Lung (tissue), 17 donors: ENCODE measurements at places on chromosomes 1 and 21. TPM values are rescaled to one million over a fixed set of nuclear protein-coding genes. Genes with fewer than 3 reads are reported as not detected.

DNA sequence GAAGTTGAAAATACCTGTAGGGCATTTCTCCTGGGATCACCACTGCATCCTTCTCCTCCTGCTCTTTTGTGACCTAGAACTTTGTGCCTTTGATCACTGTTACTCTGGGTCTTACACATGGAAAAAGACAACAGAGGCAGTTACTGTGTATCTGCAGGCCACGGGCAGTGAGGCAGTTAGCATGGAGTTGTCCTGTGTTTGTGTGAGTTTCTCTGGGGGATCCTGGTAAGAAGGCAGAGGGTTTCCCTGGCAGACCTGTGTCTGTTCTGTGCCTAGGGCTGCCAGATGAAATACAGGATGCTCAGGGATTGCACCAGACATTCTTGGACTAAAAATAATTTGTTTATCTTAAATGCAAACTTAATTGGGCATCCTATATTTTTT lies 44.4 kb upstream of the SCCPDH start:
- H3K36me3 ChIP-seq: no peaks in the 10 kb centered on the region
- H3K4me3 ChIP-seq: no peak overlapping the region
- no peaks in the 10 kb centered on the region for H3K4me1 ChIP-seq
- H3K27me3 ChIP-seq: no peaks in the 10 kb centered on the region
- DNase-seq: no peak
- no peak overlapping the region for H3K27ac ChIP-seq

Gene FAM20B
- total RNA-seq: 24.3 TPM

Gene EPHB2
- 6.7 TPM for total RNA-seq

Gene DNAI4
- 61.1 TPM for total RNA-seq

DNA sequence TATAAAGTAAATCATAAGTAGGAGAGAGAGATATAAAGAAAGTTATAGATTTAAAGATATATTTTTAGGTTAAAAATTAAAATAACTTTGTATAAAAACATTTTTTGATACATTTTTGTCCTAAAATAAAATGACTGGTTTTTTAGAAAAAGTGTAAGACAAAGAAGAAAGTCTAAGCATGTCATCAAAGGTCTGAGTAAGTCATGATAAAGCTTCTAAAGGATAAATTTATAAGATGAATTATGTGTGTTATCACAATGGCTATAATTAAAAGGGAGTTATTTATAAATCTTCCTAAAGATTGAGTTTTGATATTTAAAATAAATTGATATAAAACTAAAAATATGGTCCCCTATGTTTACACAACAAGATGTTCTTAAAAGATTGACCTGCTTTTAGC lies 370.9 kb downstream of the PTPRU start:
- no peaks in the 10 kb centered on the region for H3K27me3 ChIP-seq
- no peaks in the 10 kb centered on the region for H3K36me3 ChIP-seq
- H3K4me3 ChIP-seq: no peak overlapping the region
- no peak for DNase-seq

- DNase-seq: peak; percentile 40
- no peaks in the 10 kb centered on the region for H3K27me3 ChIP-seq
- H3K36me3 ChIP-seq: no peaks in the 10 kb centered on the region
- no peak overlapping the region for H3K27ac ChIP-seq
These were observed 433.4 kb downstream of the KIF26B start for GRCh38 chr1:245588116-245588639.

Gene RAB42
- total RNA-seq: 11.7 TPM

DNA sequence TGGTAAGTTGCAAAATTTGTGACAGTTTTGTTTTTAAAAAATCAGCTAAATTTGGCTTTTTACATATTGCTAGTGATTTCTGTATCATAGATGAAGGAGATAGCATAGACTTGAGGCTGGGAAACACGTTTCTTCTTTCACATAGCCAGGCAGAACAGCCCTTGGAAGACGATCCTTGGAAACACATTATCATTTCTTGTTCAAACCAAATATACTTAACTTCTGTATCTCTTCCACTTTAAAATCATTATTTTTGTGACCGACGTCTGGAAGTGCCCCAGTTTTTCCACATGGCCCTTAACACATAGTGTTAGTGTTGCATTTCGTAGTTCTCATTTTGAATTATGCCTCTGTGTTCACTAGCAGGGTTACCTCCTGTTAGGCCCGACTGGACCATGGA lies 193.5 kb downstream of the SDCCAG8 start:
- no peak overlapping the region for H3K27ac ChIP-seq
- DNase-seq: no peak
- no peaks in the 10 kb centered on the region for H3K27me3 ChIP-seq
- H3K4me3 ChIP-seq: no peak overlapping the region
- no peaks in the 10 kb centered on the region for H3K36me3 ChIP-seq
- H3K4me1 ChIP-seq: peaks cover 3% of the 10 kb centered on the region

- H3K27me3 ChIP-seq: no peaks in the 10 kb centered on the region
- no peak within 1 kb of the TSS for H3K4me3 ChIP-seq
- H3K4me1 ChIP-seq: no peaks in the 10 kb centered on the region
- DNase-seq: no peak
- no peak within 1 kb of the TSS for H3K27ac ChIP-seq
These were observed at the start of gene SMCP for GRCh38 chr1:152878042-152878441. SMCP (plus strand) TSS chr1:152878322; CDS start chr1:152884423, 6,101 bp downstream.

DNA sequence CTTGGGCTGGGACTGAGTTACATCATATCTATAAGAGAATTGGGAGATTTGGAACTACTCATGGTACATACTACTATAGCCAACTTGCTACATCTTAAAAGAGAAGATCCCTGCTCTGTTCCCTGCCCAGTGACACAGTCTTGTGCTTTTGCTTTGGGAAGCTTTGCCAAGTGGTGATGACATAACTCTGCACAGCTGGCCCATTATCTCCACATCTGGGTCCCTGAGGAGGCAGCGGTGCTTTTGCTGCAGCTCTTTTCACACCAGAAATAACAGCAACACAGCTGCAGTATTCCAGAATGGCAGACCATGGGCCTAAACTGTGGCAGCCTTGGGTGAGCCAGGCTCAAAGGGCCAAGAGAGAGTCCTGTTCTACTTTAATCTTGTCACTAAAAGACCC lies 296.0 kb downstream of the HHAT start:
- H3K4me1 ChIP-seq: no peaks in the 10 kb centered on the region
- no peak overlapping the region for H3K27ac ChIP-seq
- peak; percentile 57 for DNase-seq
- no peaks in the 10 kb centered on the region for H3K36me3 ChIP-seq
- H3K4me3 ChIP-seq: no peak overlapping the region

DNA sequence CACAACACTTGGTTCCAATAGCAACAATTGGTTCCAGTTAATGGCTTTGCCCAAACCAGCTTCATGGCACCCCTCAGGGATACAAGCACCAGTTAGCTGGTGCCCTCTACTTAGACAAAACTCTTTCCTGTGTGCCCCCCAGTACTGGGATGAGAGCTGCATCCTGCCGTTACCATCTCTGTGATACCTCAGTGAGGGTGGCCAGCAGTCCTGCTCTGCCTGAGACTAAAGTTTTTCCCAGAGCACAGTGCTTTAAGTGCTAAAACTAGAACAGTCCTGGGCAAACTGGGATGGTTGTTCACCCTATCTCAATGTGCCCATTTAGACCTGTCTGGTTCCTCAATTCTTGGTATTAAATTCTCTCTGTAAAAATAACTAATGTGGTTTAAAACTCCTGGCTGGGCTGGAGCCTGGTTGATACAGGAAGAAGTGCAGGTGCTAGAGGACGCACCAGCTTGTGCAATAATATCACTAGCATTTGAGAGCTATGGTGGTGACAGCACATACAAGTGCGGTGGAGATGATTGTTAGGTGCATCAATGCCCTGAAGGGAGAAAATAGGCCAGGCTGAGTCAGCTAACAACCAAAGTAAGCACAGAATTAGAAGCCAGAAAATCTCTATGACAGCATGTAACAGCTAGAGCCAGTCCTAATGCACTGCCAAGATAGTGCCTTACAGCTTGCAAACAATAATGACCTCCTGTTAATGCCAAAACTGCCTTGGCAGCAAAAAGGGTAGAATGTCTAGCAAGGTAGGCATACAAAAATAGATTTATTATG lies 179.8 kb upstream of the GALNT2 start:
- H3K27ac ChIP-seq: peak overlapping the region; percentile 83
- no peaks in the 10 kb centered on the region for H3K36me3 ChIP-seq
- H3K27me3 ChIP-seq: no peaks in the 10 kb centered on the region
- H3K4me3 ChIP-seq: no peak overlapping the region

DNA sequence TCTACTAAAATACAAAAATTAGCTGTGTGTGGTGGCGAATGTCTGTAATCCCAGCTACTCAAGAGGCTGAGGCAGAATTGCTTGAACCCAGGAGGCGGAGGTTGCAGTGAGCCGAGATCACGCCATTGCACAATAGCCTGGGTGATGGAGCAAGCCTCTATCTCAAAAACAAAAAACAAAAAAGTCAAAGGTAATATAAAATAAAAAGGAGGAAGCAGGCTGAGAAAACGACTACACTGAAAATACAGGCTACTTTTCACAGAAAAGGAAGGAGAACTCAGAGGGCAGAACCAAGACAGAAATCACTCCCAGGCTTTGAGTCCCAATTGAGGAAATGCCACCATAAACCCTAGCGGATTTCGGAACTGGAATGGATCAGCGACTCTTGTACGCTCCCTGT lies 5.9 kb upstream of the A3GALT2 start:
- H3K27me3 ChIP-seq: no peaks in the 10 kb centered on the region
- H3K4me3 ChIP-seq: no peak overlapping the region
- no peak for DNase-seq
- peak overlapping the region; percentile 59 for H3K27ac ChIP-seq
- peaks cover 80% of the 10 kb centered on the region for H3K36me3 ChIP-seq

Gene RIMS3
- total RNA-seq: 5.5 TPM

- H3K36me3 ChIP-seq: no peaks in the 10 kb centered on the region
- H3K27me3 ChIP-seq: no peaks in the 10 kb centered on the region
- H3K4me1 ChIP-seq: no peaks in the 10 kb centered on the region
- H3K27ac ChIP-seq: no peak overlapping the region
These were observed 591.2 kb upstream of the PTBP2 start for GRCh38 chr1:96130432-96130831.

Gene CD1C
- total RNA-seq: 0.92 TPM

DNA sequence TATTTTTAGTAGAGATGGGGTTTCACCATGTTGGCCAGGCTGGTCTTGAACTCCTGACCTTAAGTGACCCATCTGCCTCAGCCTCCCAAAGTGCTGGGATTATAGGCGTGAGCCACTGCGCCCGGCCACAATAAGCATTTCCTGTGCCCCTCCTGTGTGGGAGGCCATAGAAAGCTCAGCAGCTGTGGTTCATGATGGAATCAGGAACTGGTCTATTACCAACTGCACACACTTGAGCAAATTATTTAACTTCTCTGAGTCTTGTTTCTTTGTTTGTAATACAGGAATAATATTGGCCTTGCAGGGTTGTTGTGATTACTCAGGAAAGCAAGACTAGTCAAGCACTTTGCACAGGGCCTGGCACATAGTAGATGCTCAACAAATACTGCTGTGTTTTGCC lies 15.0 kb downstream of the RHBG start:
- no peak overlapping the region for H3K4me3 ChIP-seq
- no peaks in the 10 kb centered on the region for H3K4me1 ChIP-seq
- DNase-seq: no peak
- H3K27ac ChIP-seq: no peak overlapping the region
- no peaks in the 10 kb centered on the region for H3K36me3 ChIP-seq
- peaks cover 16% of the 10 kb centered on the region for H3K27me3 ChIP-seq

DNA sequence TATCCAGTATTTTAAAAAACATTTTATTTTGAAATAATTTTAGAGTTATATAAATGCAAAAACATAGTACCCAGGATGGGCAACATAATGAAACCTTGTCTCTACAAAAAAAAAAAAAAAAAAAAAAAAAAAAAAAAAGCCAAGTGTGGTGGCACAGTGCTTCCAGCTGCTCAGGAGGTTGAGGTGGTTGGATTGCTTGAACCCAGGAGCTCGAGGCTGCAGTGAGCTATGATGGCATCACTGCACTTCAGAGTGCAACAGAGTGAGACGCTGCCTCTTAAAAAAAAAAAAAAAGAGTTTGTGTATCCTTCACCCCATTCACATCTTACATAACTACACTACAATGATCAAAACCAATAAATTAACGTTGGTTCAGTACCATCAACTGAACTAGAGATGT lies 115.6 kb upstream of the KIF26B start:
- H3K4me1 ChIP-seq: no peaks in the 10 kb centered on the region
- no peaks in the 10 kb centered on the region for H3K36me3 ChIP-seq
- DNase-seq: no peak
- no peaks in the 10 kb centered on the region for H3K27me3 ChIP-seq
- no peak overlapping the region for H3K27ac ChIP-seq

- no peaks in the 10 kb centered on the region for H3K36me3 ChIP-seq
- DNase-seq: no peak
- no peak overlapping the region for H3K27ac ChIP-seq
- H3K4me1 ChIP-seq: no peaks in the 10 kb centered on the region
- no peak overlapping the region for H3K4me3 ChIP-seq
- H3K27me3 ChIP-seq: no peaks in the 10 kb centered on the region
These were observed 24.6 kb upstream of the FCRL4 start for GRCh38 chr1:157622471-157622870.

GRCh38 chr1:184296466-184297243 lies 90.2 kb upstream of the C1orf21 start:
- H3K27ac ChIP-seq: peak overlapping the region; percentile 86
- no peaks in the 10 kb centered on the region for H3K36me3 ChIP-seq
- no peak overlapping the region for H3K4me3 ChIP-seq
- H3K4me1 ChIP-seq: peaks cover 12% of the 10 kb centered on the region
- DNase-seq: peak; percentile 97
- H3K27me3 ChIP-seq: no peaks in the 10 kb centered on the region

DNA sequence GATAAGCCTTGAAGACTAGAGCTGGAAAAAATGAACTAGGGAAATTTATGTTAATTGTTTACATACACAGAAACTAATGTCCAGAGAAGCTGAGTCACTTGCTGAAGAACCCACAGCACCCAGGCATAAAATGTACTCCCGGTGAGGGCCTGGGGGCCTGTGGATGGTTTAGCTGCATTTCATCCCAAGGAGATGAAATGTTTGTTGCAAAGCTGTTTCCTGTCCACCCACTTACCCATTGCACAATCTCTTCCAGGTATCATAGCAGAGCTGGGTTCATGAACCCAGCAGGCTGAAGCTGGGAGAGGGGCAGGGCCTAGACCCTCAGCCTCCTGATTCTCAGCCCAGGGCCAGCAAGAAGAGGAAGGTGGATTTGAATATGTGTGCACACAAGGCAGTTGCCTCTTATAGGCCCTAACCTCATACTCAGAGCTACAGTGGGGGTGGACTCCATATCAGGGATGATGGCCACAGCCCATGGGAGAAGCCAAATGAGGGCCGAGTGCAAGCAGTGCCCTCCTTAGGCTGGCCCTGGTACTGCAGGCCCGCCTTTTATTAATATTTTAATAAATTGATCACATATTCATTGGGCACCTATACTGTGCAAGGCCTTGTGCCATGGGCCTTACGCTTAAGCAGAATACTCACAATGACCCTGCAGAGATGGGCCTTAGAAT lies 110.8 kb downstream of the LACTBL1 start:
- H3K27me3 ChIP-seq: no peaks in the 10 kb centered on the region
- H3K4me1 ChIP-seq: no peaks in the 10 kb centered on the region
- H3K27ac ChIP-seq: no peak overlapping the region
- H3K4me3 ChIP-seq: no peak overlapping the region
- peaks cover 4% of the 10 kb centered on the region for H3K36me3 ChIP-seq

GRCh38 chr1:29669158-29669871 lies 433.0 kb downstream of the PTPRU start:
- H3K27ac ChIP-seq: no peak overlapping the region
- H3K27me3 ChIP-seq: peaks cover 11% of the 10 kb centered on the region
- H3K4me1 ChIP-seq: no peaks in the 10 kb centered on the region
- no peak overlapping the region for H3K4me3 ChIP-seq
- no peaks in the 10 kb centered on the region for H3K36me3 ChIP-seq

GRCh38 chr1:54173681-54174080 lies 20.9 kb upstream of the CDCP2 start:
- no peak for DNase-seq
- H3K27ac ChIP-seq: no peak overlapping the region
- no peak overlapping the region for H3K4me3 ChIP-seq
- H3K36me3 ChIP-seq: no peaks in the 10 kb centered on the region
- no peaks in the 10 kb centered on the region for H3K27me3 ChIP-seq
